GM04503 (cell line): ENCODE measurements at places on chromosomes 13 and 19.
A peak's percentile ranks its signal among the peaks of the same experiment; 100 is the strongest.

DNA sequence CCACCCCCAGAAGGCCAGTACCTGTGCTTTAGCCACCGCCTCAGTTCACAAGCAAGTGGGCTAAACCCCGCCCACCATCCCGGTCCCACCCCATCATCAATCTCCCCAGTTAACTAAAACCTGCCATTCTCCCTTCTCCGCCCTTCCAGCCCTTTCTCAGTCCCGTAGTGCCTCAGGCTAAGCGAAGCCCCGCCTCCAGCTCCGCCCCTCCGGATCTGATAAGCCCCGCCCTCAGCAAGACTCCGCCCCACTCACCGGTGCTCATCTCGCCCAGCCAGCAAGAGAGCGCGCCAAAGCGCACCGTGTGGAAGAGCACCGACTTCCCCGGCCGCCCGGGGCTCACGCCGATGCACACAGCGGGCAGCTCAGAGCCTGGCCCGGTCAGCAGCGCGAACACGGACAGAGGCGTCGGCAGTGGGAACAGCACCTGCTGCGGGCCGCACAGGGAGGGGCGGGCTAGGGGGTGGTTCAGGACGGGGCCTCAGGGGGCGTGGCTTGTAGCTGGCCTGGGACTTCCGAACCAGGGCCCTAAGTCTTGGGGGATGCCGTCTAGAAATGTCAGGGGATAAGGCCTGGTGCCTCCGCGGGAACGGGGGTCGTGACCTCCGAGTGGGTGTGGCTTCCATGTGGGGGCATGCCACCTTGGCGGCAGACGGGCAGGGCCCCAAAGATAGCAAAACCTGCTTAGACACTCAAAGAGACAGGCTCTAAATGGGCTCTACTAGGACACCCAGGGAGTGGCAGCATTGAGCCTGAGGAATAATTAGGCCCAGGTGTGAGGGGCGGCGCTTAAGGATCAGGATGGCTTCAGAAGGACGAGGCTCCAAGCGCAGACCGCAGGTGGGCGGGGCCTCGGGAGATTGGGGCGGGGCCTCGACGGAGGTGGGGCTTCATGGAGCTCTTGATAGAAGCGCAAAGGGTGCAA, 21.4 kb downstream of the MAP4K1 start:
- no peak for DNase-seq

DNA sequence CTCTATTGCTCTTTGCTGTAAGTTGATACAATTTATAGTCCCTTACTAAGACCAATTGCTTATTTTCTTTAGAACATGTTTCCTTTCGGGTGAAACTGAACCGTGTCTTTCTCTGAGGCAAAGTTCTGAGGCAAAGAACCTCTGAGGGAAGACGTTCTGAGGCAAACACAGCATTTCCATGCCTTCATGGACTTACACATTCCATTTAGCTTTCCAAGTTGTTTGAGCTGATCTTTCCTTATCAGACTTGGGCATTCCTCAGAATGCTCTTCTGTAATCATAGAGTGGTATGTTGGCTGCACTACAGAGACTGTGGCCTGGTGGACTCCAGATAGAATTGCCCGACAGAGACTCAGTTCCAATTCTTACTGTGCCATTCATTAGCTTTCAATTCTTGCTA, 579.1 kb downstream of the KCTD12 start:
- DNase-seq, result no peak

DNA sequence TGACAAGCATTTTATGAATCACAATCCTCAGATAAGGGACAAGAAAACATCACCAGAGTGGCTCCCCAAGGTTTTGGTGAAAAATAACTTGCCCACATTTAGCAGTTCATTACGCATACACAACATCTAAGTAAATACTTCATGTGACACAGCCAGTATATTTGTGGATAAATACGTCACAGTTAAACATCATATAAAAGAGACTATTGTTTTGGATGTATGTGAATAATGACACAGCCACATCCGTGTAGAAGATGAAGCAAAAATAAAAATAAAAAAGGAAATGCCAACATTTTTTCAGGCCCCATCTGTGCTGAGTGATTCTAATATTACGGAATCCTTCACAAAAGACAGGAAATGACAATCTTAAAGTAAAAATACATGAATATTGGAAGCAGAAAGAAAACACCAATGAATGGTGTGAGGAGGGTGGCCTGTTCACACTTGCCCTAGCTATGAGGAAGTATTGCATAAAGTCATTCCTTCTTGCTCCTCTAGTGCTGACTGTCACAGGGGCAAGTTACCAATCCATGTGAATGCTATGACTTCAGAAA, 457.1 kb downstream of the KLF12 start:
- peak; percentile 9 for DNase-seq

- no peak for DNase-seq
Measured at GRCh38 chr13:55761986-55762385, 1378.7 kb upstream of the PRR20A start.

DNA sequence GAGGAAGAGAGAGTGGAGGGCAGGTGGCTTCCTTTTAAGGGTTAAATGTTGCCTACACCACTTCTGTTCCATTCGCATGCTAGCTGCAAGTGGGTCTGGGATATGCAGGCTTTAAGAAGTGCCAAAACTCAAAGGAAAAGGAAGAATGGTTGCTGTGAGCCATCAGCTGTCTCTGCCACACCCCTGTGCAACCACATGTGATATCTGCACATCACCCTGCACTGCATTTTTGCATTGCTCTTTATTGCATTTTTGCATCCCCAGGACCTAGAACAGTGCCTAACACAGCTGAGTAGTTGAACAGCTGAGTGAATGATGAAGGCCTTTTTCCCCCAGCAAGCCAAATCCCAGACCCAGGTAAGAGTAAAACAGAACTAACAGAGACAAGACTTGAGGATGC, 136.1 kb downstream of the ZIC5 start:
- no peak for DNase-seq

DNA sequence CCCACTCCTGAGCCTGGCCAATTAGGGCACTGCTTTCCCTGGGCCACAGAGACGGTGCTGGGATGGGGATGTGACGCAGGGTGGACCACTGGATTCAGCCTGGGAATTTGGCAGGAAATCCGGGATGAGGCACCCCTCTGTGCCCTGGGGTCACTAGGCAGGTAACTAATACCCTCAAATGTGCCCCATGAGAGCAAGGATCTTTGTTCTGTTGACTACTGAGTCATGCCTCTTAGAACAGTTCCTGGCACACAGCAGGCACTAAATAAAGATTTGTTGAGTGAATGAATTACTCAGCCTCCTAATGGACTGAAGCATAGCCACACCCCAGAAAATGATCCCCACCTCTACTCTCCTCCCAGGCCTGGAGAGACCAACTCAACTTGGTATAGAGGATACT, 15.9 kb downstream of the OPA3 start:
- DNase-seq, result peak; percentile 55

- no peak for DNase-seq
Measured at GRCh38 chr19:30419568-30420180, 47.5 kb downstream of the ZNF536 start.

DNA sequence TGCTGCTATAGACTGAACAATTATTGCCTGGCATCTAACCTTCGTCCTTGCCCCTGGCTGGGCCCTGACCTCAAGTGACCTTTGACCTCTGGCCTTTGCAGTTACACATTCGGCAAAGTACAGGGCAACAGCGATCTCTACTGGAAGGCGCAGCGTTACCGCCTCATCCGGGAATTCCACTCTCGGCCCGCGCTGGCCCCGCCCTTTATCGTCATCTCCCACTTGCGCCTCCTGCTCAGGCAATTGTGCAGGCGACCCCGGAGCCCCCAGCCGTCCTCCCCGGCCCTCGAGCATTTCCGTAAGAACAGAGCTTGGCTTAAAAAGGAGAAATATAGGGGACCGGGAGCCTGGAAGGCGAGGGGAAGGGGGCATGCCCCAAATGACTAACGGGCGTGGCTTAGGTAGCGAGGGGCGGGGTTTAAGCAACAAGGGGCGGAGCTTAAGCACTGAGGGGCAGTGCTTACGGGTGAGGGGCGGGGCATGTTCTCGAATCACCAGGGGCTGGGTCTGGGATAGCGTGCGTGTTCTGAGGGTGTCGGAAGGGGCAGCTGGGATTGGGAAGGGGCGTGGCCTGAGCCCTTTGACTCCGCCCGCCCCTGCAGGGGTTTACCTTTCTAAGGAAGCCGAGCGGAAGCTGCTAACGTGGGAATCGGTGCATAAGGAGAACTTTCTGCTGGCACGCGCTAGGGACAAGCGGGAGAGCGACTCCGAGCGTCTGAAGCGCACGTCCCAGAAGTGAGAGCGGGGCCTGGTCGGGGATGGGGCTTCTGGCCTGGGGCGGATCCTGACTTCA, 52.7 kb downstream of the TRPM4 start:
- no peak for DNase-seq

DNA sequence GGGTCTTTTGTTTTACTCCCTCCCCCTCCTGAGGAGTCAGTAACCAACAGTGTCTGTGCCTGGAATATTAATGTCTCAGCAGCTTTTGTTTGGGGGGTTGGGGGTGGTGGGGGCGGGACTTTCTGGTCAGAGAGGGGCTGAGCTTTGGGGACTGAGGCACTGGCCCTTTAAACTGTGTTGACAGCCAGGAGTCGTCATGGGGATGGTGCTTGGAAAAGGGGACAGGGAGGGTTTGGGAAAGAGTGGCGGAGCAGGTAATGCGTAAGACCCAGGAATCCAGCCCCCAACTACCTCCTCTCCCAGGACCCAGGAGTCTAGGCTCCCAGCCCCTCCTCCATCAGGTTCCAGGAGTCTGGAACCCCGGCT, 5.2 kb downstream of the CADM4 start:
- no peak for DNase-seq

DNA sequence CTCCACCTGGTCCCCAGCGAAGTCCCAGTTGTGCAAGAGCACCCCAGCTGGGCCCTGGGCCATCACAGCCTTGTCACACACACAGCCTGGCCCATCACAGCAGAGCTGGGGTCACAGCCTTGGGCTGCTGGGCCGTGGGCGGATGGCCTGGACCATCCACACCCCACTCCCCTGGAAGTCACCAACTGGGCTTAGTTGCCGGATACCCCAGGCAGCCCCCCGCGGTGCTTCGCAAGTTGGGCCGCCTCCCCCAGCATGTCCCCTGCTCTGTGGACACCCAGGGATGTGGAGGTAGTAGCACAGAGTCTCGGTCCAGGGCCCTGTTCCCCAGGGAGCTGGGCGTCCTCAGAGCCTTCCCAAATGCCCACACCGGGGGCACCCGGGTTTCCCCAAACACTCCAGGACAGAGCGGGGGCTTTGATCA, 4.5 kb upstream of the ZNF554 start:
- DNase-seq, result no peak

GRCh38 chr13:76992548-76993001, 694 bp downstream of the CLN5 start:
- no peak for DNase-seq

DNA sequence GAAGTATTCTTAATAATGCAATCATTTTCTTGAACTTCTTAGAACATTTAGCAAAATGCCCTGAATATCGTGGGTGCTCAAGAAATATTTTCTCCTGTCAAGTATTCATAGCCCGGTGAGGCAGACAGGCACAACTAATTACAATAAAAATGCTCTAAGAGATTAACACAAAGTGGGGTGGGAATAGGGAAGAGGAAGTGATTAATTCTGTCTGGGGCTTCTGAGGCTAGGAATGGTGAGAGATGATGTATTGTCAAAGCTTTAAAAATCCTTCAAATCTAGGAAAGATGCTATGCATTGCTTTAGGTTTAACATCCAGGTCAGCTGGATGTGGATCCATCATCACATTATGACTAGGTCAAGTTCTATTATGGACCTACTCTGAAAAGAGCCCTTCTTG, 66.9 kb upstream of the POSTN start:
- no peak for DNase-seq

GRCh38 chr13:56755181-56755935, 385.4 kb upstream of the PRR20A start:
- no peak for DNase-seq

- DNase-seq, result no peak
Measured at GRCh38 chr13:114034481-114034891, 60.6 kb upstream of the C13orf46 start.

DNA sequence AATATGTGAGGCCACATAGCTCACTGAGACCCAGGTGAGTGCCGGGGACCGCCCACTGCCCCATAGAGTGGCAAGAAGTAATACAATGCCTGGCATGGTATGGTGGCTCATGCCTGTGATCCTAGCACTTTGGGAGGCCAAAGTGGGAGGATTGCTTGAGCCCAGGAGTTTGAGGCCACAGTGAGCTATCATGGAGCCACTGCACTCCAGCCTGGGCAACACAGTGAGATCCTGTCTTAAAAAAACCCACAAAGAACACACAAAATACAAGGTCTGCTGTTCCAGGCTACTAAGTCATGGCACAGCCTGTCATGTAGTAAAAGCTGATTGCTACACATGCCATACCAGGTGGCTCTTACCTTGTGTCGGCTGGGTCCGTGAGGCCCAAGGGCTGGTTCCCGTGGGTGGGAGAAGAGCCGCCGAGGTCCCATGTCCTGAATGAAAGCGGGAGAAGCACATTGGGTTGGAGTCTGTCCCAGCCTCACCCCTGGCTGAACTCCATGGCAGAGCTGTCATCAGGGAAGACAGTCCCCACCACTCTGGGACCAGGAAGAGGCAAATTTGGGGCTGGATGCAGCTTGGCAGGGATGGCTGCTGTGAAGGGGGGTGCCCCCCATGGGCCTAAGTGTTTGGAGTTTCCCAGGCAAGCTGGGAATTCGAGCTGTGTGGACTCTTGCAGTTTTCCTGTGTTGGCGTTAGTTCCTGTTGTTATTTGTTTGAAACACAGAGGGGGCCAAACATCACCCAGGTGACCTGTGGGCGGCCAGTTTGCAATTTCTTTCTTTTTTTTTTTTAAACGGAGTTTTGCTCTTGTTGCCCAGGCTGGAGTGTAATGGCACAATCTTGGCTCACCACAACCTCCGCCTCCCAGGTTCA, 3.2 kb upstream of the FDX2 start:
- no peak for DNase-seq

- DNase-seq, result no peak
Measured at GRCh38 chr19:16095071-16095571, 16.6 kb upstream of the RAB8A start.

- no peak for DNase-seq
Measured at GRCh38 chr19:29667901-29668341, 2.7 kb downstream of the PLEKHF1 start.

DNA sequence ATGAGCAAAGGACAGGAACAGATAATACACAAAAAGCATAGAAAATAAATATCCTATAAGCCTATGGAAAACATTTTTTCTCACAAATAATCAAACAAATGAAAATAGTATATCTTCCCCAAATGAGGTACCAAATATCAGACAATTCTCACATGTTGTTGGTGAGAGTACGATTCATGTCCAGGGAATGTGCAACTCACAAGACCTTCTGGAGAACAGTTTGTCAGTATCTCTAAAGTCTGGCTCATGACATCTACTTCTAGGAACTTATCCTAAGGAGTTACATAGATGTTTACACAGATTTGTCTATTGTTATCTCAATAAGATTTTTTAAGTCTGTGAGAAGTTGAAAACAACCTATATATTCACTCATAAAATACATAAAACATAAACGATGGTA, 80.3 kb upstream of the ARHGEF7 start:
- DNase-seq, result no peak

GRCh38 chr19:22606954-22607652, 27.0 kb upstream of the ZNF492 start:
- no peak for DNase-seq

- DNase-seq, result no peak
Measured at GRCh38 chr13:77298426-77298825, 28.5 kb downstream of the MYCBP2 start.
